Left renal cortex interstitium (tissue), 4 donors: ENCODE measurements at places on chromosomes 16 and 17.

GRCh38 chr16:117379-118365, 20.8 kb downstream of the NPRL3 start:
- no peak for DNase-seq

DNA sequence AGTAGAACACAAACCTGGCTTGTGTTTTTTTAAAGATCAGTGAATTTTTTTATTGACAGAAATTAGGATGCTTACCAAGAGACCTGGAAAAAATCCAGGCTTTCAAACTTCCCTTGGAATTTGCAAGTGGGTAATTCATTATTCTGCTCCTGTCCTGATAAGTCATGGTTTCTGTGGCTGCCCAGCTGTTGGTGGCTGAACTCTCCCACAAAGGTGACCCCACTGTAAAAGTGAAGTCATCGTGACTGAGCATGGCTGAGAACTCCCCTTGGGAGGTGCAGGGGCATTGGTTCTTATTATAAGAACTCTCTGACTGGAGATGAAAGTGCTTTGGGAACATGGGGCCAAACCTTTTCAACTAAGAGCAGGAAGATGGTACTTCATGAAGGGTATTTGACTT, 46.6 kb upstream of the TANC2 start:
- no peak for DNase-seq

DNA sequence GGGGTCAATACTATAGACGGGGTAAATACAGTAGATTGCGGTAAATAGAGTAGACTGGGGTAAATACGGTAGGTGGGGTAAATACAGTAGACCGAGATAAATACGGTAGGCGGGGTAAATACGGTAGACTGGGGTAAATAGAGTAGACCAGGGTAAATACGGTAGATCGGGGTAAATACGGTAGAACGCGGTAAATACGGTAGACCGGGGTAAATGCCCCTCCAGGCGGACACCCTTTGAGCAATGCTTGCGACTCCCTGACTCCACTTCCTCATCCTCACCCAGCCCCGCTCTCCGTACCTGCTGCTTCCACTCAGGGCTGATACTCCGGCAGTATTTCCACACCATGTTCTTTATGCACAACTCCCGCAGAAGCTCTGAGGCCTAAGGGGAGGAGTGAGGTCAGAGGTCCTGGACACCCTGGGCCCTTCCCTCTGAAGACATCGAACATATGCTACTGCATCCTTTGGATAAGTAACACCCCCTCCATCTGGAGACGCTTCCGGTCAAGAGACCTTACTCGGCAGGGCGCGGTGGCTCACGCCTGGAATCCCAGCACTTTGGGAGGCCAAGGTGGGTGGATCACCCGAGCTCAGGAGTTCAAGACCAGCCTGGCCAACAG, 13.3 kb upstream of the CRK start:
- no peak for DNase-seq

- no peak for DNase-seq
These were observed 61.2 kb downstream of the MEAK7 start for GRCh38 chr16:84443166-84443802.

DNA sequence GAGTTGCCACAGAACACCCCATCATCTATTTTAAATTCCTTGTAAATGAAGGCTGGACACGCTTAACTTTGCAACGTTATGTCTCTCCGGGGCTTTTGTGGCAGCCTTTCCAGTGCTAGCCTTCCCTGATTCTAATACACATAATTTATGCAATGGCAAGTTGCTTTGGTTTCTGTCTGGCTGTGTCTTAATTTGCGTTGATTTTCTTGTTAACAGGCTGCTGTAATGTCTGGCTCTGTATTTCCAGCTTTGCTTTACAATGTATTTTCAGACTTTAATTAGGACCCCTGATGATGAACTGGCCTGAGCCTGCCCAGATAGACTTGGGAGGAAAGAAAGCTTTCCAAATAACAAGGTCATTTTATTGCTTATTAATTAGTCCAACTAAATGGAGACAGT, 30.3 kb downstream of the ARSG start:
- no peak for DNase-seq

DNA sequence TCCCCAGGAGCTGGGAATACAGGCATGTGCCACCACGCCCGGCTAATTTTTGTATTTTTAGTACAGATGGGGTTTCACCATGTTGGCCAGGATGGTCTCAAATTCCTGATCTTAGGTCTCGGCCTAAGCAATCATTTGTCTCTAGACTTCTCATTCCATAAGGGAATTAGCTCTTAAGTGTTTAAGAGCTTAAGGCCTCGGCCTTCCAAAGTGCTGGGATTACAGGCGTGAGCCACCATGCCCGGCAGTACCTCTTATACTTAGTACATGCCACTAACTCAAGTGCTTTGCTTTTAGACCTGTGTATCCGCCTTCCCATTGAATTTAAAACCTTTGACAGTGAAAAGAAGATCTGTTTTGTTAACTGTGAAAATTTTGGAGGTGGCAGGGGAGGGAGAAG, 16.6 kb upstream of the IL21R start:
- DNase-seq: no peak

DNA sequence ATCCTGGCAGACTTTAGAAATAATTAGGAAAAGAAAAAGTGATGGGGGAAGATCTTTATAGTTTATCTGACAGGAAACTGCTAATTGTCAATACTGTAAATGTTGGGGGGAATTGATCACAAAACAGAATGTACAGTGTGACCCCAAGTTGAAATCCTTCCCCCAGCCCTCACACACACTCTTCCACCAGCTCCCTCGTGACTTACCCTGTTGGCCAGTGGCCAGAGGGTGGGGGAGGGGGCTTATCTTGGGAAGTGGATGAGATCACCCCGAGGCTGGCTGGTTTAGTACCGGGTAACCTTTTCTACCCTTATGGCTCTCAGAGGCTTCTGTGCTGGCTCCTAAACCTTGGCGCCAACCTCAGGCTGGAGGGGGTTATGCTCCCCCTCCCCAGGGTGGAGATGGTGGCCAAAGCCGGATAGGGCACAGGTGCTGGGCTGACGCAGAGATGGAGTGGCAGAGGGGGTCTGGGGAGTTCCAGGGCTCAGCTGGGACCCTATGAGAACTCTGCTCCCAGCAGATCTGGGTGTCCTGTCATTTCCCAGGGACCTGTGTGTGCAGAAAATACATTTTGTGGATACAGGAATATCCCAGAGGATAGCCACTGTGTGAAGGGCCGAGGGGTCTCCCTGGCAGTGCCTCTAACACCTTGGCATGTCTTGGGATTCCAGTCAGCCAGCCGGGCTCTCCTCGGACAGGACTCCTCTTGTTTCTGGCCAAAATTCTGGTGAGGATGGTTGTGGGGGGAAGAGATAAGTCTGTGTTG, 18.6 kb downstream of the CDH16 start:
- peak; percentile 64 for DNase-seq

GRCh38 chr17:81976332-81977210, 858 bp upstream of the ASPSCR1 start:
- no peak for DNase-seq

DNA sequence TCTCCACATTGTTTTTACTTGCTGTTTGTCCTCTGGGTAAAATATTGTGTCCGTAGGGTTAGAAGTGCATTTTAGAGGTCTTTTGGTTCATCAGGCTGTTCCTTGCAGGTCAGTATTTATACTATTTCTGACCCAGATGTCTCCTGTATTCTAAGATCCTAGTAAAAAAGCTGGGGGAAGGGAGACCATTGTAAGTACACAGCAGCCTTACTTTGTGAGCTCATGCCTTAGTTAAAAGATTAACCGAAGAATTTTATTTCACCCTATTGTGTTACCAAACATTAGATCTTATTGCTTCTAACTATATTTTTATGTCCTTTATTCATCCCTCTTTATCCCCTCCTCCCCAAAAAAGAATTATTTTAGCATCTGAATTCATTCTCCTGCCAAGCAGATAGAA, 444.1 kb upstream of the RBFOX1 start:
- DNase-seq: no peak

- no peak for DNase-seq
These were observed 398.5 kb downstream of the RBFOX1 start for GRCh38 chr16:7731141-7731540.
